CD8-positive, alpha-beta T cell (primary cell): ENCODE measurements at places on chromosomes 1 and 21.

GRCh38 chr1:33609739-33610138 is 137.3 kb downstream of the ZSCAN20 start:
- DNase-seq: peak; percentile 7

DNA sequence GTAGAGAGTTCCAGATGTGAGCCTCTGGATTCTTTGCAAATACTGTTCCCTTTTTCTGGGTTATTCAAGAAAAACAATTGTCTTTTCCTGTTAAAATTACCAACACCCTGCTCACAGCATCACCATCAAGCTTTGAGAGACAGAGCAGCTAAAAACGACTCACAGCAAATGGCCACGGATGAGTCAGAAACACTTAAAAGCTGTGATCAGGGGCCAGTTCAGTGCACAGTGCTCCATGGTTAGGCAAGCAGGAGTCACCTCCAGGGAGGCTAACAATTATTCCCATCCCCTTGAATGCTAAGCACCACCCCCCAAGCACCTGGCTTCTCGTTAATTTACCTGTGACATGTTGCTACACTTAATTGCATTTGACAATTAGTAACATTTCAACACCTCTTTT is 128.4 kb upstream of the CAMK1G start:
- no peak for DNase-seq

DNA sequence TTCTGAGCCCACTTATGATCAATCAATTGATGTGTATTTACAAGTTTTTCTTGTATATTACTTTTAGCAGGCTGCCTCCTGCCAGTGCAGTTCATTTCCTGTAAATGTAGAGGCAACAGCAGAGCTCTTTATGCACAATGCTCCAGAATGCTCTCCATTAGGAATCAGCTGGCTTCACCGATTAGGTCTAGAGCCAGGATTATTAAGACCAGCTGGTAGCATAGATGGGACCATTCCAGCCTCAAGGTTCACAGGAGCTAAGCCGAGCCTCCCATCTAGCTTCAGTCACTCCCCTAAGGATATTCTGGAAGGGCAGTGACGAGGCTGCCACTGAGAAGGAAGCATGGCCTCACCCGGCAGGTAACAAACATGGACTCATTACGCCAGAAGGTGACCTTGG is 36.8 kb downstream of the DHRS3 start:
- no peak for DNase-seq

DNA sequence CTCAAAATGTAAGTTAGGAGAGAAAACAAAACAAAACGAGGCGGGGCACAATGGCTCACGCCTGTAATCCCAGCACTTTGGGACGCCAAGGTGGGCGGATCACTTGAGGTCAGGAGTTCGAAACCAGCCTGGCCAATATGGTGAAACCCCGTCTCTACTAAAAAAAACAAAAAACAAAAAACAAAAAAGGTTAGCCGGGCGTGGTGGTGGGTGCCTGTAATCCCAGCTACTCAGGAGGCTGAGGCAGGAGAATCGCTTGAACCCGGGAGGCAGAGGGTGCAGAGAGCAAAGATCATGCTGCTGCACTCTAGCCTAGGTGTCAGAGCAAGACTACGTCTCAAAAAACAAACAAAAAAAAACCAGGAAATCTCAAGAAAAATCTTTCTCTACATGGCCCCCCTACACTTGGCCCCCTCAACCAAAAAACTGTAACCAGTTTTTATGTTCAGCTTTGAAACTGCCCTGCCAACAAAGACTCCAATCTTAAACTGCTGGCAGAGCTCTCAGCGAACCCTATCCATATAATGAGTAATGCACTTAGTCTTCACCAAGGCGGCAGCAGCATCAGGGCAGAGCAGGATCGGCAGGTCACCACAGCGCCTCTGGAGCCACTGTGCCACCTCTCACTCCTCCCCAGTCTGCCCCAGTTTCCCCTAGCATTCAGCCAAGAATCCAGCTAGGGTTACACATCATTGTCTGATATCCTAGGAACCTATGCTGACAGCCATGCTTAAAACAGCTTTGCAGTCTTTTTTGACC is 71.7 kb downstream of the JAK1 start:
- DNase-seq: no peak
